ENCODE measurements at places on chromosomes 4 and X. TPM values are rescaled to one million over a fixed set of nuclear protein-coding genes. Genes with fewer than 3 reads are reported as not detected.

DNA sequence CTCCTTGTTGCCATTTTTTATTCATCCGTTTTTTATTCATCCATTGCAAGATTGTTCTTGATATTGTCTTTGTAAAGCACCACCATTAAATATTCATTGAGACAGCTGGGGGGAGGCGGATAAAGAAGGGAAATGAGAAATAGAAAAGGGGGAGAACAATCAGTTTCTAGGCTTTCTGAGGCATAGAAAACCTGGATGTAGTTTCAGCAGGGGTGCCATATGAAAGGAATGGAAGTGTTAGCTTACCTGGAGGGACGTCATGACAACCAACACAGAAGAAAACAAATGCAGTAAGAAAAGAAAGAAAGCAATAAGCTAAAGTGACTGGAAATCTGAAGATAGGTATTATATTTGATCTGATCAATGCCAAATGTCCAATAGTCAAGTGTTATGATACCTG, 276.1 kb downstream of the GASK1B start:
- no peak for DNase-seq

RTL5 gene
- 0.74 TPM for total RNA-seq

DNA sequence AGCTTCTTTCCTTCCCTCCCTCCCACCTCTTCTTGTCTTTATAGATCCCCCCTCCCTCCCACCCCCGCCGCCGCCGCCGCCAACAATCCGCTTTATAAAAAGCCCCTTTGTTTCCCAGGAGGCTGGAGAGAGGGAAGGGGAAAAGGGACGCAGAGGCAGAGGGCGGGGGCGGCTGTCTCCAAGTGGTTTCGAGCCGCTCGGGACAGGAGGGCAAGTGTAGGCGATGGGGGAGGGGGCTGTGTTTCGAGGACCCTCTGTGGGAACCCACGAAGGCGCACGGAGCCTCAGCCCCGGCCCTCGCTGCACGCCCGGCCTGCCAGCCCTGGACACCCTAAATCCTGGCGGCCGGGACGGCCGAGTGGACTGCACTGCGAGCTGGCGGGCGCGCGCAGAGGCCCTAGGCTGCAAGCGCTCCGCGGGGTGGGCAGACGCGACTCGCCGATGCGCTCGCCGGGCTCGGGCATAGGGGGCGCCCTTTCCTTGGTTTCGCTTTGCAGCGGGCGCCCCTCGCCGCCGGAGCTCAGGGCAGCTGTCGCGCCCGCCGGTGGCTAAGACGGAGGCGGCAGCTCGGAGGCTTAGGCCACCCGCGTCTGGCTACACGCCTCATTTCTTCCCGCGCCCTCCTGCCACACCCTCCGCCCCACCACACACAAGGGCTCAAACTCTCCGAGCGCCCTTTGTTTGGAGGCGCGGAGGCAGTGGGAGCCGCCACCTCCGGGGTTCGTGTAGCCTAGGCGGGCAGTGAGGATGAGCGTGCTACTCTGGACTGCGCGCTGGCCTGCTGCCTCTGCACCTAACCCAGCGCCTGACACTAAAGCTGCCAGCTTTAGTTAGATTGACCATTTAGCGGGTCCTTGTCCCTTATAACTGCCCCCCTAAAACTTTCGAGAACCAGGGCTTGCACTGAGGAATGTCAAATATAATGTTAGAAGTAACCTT, 2.2 kb downstream of the MAMLD1 start:
- peak; percentile 70 for DNase-seq

AFF2 gene
- total RNA-seq = 1.4 TPM

GRCh38 chr4:165737309-165737972, 135.6 kb upstream of the TLL1 start:
- no peak for DNase-seq

ARX gene
- not detected for total RNA-seq
